NK-92 treated with Interleukin-12 subunit alpha and Interleukin-12 subunit beta, amount 100 ng/mL, for 24 hours (cell line): ENCODE measurements at places on chromosomes 16 and 17.

- DNase-seq: no peak
Observed at GRCh38 chr16:104355-104754, 26.3 kb downstream of the MPG start.

- no peak for DNase-seq
Observed at GRCh38 chr16:716200-716568, 1.3 kb downstream of the METRN start.

DNA sequence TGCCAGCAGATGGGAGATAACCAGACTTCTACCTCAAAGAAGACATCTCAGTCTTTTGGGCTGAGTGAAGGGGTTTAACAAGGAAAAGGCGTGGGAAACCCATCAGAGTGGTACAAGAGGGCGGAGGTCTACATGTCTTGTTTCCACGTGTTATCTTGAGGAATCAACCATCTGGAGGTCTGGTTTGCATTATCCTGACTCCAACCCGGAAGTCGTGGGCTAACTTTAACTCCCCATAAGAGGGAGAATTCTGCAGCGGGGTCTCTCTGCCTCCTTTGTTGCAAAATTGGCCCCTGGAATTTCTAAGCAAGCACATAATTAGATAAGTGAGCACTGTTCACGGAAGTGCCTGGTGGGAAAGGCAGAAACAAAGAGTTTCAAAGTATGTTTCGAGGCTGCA, 398.7 kb upstream of the C16orf82 start:
- no peak for DNase-seq

DNA sequence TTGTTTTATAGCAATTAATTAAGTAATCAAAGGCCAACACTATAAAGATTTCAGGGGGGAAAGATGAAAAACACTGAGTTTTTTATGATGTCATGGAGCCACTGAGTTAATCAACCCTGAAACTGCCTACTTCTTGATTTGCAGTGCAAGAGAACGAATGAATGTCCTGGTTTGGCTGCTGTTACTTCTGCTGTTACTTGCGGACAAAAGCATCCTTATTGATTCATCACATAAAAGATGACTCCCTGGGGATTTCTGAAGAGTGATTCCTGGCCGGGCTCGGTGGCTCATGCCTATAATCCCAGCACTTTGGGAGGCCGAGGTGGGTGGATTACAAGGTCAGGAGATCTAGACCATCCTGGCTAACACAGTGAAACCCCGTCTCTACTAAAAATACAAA, 10.9 kb upstream of the SPNS3 start:
- DNase-seq: no peak

GRCh38 chr16:50709980-50710379, 16.6 kb downstream of the NOD2 start:
- DNase-seq: no peak

DNA sequence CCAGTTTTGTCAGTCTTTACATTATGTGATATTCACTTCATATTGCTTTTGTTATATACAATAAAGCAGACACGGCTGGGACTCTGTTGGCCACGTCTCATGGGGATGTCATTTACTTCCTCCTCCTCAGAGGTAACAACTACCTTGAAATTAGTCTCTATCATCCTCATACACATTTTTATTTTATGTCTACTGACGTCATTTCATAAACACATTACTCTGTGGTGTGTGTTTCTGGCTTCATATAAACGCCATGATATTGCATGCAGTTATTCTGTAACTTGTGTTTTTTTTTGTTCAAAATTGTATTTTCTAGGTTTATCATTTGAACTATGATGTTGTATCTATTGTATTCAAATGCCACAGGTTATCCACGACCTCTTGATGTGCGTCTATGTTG, 13.4 kb upstream of the IRF8 start:
- no peak for DNase-seq
